HL-60 (cell line): ENCODE measurements at places on chromosomes 4 and X.

- DNase-seq: no peak
These were observed 72.4 kb upstream of the UCP1 start for GRCh38 chr4:140641105-140641555.

GRCh38 chr4:42655921-42656678, 805 bp downstream of the ATP8A1 start:
- DNase-seq: no peak

DNA sequence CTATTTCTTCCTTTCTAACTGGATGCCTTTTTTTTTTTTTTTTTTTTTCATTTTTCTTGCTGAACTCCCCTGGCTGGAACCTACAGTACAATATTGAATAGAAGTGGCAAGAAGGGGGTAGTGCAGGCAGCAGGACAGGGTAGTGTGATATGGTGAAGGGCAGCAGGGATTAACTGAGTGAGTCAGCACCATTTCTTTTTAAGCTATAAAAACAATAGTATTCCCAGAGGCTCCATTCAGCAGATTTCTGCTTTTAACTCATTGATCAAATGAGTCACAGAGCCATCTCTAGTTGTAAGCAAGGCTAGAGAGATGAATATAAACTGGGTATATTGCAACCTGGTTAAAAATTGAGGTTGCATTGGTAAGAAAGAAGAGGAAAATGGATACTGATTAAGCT, 53.6 kb upstream of the SETD7 start:
- DNase-seq: no peak

GRCh38 chrX:136262812-136263315, 11.7 kb upstream of the MAP7D3 start:
- no peak for DNase-seq

DNA sequence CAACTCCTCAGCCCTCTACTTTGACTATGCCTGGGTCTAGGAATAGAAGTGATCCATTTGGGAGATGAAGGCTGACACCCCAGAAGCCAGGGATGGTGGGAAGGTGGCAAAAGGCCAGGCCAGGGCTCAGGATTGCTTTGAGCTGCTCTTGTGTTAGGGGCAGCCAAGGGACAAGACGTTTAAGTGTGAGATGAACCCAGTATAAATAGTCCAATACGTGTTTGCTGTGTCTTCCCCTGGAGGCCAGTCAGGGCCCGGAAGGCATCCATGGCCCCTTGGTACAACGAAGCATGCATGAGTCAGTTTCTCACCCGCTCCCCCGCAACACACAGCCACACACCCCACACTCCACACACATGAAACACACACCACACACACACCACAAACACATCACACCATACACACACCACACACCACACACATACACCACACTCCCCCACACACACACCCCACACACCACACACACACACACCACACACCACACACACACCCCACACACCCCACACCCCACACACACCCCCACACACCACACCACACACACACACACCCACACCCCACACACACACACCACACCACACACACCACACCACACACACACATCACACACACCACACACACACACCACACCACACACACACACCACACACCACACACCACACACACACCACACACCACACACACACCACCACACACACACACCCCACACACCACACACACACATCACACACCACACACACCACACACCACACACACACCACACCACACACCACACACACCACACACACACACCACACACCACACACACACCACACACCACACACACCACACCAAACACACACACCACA, 5.1 kb downstream of the STARD8 start:
- DNase-seq: no peak

DNA sequence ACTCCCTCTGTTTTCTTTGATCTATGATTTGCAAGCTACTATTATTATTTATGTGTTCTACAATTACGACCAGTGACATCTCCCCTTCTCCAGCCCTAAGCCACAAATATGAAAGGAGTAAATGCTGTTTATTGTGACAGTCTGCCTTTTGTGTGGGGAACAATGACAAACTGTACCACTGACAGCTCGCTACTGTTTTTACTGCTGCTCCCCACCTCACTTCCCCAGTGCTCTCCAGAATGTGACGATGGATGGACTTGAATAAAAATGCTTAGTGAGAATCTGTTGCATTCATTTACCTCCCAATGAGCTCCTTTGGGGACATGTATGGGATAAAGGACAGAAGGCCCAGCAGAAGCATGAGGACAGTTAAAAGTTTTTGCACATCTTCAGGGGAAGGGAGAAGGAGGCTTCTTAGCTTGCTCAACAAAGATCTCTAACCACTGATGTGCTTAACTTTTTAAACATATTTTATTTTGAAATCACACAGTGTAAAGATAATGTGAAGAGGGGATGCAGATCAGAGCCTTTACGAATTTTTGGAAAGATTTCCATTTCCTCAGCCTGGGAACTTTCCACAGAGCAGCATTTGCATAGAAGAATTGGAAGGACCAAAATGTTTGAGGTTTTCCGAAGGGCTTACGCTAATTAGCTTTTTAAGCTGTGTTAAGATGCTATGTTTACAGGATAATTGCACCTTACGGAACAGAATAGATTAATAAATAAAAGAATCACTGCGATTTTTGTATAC, 485.1 kb upstream of the TENM3 start:
- DNase-seq: no peak

DNA sequence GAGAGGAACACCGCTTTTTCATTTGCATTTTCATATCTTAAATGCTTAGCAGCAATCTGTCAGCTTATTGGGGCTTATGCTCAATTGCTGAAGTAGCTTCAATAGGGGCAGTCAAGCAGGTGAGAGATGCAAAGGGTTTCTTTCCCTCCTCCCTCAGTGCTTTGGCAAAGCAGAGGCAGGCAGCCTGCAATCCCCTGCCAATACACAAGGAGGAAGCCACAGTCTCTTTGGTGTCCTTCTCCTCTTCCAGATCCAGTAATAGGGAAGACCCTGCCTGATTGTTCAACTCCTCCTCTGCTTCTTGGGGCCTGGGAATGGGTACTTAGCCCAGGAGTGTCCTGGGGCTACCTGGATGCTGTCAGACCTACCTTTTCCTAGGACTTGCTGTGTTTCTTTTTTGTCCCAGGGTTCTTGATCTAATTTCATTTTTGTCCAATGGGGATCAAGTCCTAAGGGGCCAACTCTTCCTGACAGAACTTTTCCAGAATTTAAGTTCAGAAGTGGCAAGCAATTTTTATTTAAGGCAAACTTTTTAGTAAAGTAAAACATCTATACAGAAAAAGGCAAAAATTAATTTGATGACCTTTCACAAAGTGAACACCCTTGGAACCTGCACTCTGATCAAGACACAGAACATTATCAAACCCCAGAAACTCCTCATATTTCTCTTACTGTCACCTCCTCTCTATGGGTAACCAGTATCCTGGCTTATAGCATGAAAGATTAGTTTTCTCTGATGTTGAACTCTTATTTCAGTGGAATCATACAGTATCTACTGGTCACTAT, 260.3 kb downstream of the PPP3CA start:
- DNase-seq: no peak

- DNase-seq: no peak
These were observed 81.3 kb upstream of the TSPAN5 start for GRCh38 chr4:98739751-98740150.

- DNase-seq: no peak
These were observed 12.9 kb upstream of the TMSB15B start for GRCh38 chrX:103949506-103949905.

DNA sequence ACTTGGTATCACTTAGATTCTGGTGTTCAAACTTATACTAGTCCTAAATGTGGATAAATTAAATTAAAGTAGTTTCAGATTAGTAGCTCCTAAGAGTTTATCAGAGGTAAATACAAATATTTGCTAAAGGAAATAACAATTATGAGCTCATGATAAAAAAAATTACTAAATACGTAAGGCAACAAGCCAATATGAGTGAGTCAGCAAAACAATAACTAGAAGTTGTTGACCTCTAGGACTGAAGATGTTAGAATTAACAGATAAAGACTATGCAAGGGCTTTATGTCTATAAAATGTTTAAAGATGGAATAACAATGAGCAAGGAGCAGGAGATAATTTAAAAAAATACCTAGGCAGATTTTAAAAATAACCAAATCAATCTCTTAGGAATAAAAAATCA, 195.8 kb downstream of the CLCN4 start:
- no peak for DNase-seq

GRCh38 chr4:186900984-186901383, 177.3 kb upstream of the FAT1 start:
- no peak for DNase-seq

- no peak for DNase-seq
These were observed 270.2 kb downstream of the FSTL5 start for GRCh38 chr4:161893566-161893965.

GRCh38 chrX:66221856-66222255, 57.8 kb downstream of the HEPH start:
- no peak for DNase-seq

- no peak for DNase-seq
These were observed 48.3 kb downstream of the PDK3 start for GRCh38 chrX:24513416-24513815.

DNA sequence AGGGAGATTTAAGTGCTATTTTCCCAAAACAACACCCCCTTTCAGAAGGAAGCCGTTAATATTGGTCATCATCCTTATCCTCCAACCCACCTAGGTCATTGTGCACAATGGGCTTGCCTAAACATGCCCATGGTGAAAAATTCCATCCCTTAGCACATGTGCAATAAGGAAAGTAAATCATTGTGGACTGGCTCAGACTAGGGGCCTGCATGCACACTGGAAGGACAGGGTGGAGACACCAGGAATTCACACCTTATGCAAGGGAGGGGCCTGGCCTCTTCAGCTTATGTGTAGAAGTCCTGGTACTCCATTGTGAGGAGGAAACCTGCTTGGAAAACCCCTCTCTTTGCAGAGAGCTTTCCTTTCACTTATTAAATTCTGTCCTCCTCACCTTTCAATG, 311.4 kb upstream of the NDST4 start:
- no peak for DNase-seq

DNA sequence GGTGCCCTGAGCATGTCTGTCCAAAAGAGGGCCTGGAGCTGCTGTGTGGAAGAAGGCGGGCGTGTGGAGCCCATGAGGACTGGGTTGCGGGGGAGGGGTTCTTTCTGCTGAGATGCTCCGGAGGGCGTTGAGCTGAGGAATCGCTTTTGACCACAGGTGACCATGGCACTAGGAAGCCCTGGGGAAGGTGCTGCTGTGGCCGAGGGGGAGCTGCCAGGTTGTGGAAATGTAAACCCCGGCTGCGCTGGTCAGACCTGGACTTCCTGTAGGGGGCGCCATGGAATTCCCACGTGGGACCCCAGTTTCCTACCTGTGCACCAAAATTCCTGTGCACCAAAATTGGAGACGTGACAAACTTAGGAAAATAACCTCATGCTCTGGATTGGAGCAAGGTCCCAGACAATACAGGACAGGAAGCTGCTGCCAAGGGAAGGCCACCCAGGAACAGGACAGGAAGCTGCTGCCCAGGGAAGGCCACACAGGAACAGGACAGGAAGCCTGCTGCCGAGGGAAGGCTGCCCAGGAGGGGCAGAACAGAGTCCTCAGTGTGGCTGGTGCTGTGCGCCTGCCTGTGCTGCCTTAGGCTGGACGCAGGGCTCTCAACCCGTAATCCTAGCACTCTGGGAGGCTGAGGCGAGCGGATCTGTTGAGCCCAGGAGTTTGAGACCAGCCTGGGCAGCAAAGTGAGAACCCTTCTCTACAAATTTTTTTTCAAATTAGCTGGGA, 28.4 kb upstream of the UVSSA start:
- DNase-seq: no peak

GRCh38 chr4:80215449-80216052, 18.2 kb downstream of the PRDM8 start:
- no peak for DNase-seq

GRCh38 chr4:103497692-103498091, 222.1 kb downstream of the TACR3 start:
- DNase-seq: no peak

- DNase-seq: no peak
These were observed 18.5 kb upstream of the KDR start for GRCh38 chr4:55143858-55144257.

DNA sequence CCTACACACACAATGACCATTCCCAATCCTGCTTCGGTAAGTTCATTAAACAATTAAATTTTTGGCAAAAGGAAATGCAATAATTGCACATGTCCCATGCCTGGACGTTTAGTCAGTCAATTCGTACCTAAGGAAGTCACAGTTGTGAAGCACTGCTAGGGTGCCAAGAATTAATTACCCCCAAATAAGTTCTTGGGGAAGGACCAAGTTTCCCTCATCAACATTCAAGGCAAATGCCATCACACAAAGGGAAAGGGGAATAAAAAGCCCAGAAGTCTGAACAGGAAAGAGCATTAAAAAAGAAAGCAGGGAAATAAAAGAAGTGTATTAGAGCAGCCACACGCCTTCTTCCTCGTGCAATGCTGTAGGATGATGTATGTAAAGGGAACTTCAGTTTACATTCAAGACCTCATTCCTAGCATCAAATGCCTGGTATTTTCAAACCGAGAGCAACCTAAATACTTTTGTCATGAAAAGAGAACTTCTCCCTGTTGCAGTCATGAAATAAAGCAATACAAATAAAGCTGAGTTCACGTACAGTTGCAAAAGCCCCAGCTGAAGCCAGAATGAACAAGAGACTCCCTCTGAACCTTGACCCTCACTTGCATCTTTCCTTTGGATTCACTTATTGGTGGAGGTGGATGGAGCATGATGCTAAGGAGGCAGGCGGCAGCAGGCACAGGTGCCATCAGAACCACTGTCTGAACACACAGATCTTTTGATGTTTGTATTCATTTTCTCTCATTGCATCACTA, 124.0 kb upstream of the PPARGC1A start:
- DNase-seq: no peak

- no peak for DNase-seq
These were observed 229.4 kb upstream of the GATB start for GRCh38 chr4:151990201-151990600.

GRCh38 chrX:53494436-53494835, 60.3 kb upstream of the HSD17B10 start:
- peak; percentile 76 for DNase-seq

DNA sequence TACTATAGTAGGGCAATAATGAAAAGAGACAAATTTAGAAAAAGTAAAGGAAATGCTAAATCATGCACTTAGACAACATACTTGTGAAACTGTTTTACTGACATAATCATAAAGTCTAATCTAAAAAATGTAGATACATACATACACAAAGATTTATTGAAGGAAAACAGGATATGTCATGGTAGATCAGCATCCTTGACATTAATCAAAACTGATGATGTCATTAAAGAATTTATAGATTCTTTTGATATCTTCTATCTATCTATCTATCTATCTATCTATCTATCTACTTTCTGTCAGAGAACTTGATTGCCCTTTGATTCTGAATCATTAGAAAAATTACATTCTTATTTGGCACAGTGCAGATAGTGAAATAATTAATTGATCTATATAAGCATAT, 311.3 kb downstream of the CCSER1 start:
- no peak for DNase-seq

DNA sequence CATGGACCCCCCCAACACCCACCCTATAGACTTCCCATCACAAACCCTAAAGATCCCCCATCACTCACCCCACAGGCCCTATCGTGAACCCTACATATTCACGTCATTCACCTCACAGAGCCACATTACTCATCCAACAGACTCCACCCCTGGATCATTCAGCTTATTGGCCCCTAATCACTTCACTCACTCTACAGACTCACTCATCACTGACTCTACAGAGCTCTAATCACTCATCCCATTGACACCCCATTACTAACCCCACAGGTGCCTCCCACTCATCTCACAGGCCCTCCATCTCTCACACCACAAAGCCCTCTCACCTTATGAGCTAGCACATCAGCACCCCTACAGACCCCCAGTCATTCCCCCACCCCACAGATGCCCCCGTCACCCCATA, 6.3 kb upstream of the TBC1D25 start:
- DNase-seq: no peak

GRCh38 chrX:72308566-72309296, 3.0 kb upstream of the CITED1 start:
- peak; percentile 28 for DNase-seq
